T-helper 1 cell (primary cell): ENCODE measurements at places on chromosomes 3 and 15.

GRCh38 chr3:52361454-52361853, 45.3 kb downstream of the DNAH1 start:
- DNase-seq, result no peak

DNA sequence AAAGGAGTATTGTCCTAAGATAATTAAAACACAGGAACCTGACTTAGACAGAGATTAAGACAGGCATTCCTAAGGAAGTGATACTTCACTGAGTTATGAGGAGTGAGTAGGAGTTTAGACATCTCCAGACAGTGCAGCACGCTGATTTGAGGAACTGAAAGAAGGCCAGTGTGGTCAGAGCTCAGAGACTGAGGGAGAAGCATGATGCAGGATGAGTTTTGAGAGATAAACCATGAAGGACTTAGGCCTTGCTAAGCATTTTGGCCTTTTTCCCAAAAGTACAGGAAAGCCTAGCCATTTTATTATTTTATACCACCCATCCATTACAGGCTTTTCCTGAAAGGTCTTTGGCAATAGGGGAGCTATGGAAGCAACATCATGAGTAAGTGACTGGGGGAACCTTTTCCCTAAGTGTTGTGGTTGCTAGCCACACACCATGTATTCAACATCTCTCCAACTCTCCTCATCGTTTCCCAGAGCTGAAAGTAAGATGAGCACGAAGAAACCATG, 375.6 kb upstream of the TPRG1 start:
- no peak for DNase-seq

DNA sequence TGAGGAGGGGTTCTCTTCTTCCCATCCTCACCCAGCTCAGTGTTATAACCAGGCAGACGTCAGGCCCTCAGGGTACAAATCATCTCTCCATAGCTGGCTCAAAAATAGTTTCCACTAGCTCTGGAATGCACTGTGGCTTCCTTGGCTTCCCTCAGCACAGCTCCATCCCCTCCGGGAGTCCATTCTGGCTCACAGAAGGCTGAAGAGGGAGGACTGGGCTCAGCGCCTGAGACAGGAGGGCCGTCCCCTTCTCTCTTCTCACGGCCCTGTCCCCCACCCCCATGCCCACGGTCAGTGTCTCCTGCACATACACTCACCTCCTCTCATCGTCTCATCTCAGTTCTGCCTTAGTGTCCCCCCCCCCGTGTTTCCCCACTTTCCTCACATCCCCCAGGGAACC, 50.1 kb downstream of the UMPS start:
- no peak for DNase-seq

DNA sequence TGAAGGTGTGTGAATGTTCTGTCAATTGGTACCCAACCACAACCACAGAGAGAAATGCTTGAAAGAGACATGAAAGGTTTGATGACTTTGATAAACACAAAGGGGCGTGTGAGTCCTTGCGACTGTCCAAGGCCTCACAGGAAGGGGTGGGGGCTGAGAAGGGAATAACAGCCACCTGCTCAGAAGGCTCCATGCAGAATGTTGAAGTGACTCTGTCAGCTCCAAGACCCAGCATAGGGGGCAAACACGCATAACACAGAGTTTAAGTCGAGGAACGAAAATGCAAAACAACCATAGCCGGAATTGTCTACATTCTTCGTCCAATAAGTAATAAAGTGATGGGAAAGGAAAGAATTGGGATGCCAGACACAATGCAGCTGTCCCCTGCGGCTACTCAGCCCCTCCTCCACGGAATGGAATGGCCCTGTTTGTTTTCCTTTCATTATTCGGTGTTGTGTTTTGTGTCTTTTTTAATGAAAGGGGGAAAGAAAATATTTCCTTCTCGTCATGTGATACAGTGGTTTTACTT, 19.9 kb downstream of the TMEM212 start:
- no peak for DNase-seq
